Pulmonary artery endothelial cell (primary cell): ENCODE measurements at places on chromosomes 11 and 22. TPM values are rescaled to one million over a fixed set of nuclear protein-coding genes. Genes with fewer than 3 reads are reported as not detected.
A peak's percentile ranks its signal among the peaks of the same experiment; 100 is the strongest.

GRCh38 chr11:1251236-1251770 is 28.4 kb downstream of the MUC5B start:
- no peak for DNase-seq

- peak; percentile 11 for DNase-seq
Measured at GRCh38 chr11:88337987-88338668, 592 bp upstream of the CTSC start.

DNA sequence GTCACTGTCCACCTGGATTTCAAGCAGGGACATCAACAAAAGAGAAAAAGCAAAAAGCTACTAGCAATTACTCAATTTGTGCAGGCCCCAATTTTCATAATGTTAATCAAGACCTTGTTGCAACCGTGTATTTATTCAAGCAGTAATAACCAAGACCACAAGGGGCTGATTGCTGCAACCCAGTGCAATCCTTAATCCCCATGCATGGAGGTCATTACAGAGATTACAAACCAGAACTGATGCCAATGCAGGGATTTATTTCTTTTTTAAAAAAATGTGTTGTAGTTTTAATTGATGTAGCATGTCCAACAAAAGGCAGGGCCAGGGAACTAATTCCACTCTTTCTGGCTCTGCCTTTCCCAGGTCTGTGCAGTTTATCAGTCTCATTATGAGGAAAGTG is 18.4 kb downstream of the TECTA start:
- DNase-seq: no peak

DNA sequence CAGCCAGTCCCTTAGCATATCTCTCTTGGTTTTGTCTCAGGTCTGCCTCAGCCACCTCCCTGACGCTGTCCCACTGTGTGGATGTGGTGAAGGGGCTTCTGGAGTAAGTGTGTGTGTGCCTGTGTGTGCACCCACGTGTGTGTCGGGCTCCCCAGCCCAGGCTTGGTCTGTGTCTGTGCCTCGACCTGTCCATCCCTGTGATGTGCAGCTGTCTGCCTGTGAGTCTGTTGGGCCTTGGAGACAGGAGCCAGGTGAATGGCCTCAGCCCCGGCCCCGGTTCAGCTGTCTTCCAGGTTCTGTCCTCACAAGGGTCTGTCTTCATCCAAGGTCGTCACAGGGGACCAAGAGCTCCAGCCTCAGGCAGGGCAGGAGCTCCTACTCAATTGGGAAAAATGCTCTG is 9.8 kb downstream of the ATG16L2 start:
- DNase-seq: no peak

- DNase-seq: no peak
Measured at GRCh38 chr11:38014405-38014804, 1416.4 kb upstream of the RAG2 start.

- no peak for DNase-seq
Measured at GRCh38 chr11:124892750-124893454, 4.8 kb downstream of the ROBO4 start.

- no peak for DNase-seq
Measured at GRCh38 chr22:49550766-49551362, 276.8 kb downstream of the BRD1 start.

DNA sequence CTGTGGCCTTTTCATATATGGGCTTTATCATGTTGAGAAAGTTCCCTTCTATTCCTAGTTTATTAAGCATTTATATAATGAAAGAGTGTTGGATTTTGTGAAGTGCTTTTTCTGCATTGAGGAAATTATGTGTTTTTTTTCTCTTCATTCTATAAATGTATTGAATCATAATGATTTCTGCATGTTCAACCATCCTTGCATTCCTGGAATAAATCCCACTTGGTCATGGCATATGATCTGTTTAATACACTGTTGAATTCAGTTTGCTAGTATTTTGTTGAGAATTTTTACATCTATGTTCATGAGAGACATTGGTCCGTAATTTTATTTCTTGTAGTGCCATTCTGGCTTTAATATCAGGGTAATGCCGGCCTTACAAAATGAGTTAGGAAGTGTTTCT is 25.8 kb downstream of the PIM3 start:
- DNase-seq: no peak

DNA sequence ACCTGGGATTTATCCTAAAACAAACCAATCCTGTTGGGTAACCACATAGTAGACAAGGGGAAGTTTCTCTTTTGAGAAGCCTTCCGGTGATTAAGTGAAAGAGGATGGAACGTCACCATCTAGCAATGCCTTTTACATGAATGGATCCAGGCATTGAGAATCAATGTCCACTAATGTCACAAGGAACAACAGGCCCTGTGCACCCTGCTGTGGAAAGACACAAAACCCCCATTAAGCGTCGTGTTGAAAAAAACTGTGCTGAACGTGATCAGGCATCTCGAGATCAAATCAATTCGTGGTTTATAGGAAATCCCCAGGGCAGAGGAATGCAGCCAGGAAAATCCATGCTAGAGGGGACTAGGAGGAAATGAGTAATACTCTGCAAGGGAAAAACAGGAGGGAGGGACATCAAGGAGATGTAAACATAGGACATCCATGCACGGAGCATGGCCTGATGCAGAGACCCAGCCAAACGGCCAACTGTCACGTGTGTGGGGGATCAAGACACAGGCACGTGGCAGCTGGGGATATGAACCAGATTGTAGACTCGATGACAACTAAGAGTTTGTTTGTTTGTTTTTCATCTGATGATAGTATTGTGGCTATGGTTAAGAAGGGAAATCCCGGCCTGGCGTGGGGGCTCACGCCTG is 38.6 kb upstream of the CARS1 start:
- DNase-seq: peak; percentile 91

GRCh38 chr22:37020192-37020479 is 594 bp downstream of the MPST start:
- DNase-seq: no peak

- DNase-seq: no peak
Measured at GRCh38 chr11:26777372-26777808, 55.5 kb upstream of the SLC5A12 start.

DNA sequence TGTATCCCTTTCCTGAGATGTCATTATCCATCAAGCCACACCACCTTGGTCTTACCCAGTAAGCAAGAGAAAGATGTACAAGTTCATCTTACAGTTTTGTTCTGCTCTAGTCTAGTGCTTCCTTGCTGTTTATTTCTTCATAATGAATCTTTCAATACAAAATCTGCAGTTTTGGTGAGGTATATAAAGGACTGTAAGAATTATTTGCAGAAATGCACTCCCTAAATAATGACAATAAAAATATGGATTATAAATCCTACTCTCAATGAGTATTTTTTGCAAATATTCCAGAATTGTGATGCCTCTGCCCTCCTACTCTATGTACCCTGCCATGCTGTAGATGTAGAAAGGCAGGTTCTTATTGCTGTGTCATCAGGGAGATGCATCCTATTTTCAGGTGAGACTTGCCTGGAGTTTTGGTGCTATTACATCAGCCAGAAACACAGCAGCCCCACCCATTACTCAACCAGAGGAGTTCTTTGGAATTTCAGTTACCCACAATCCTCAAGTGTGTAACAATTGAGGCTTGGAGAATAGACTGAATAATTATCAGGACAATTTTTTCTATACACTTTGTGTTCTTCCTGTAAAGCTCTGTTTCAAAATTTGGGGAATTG is at the start of gene OR10S1:
OR10S1 (minus strand) TSS at position 51 of the 617 bp plus-strand sequence. CDS start 117 bp downstream, outside the sequence.
- DNase-seq: no peak

DNA sequence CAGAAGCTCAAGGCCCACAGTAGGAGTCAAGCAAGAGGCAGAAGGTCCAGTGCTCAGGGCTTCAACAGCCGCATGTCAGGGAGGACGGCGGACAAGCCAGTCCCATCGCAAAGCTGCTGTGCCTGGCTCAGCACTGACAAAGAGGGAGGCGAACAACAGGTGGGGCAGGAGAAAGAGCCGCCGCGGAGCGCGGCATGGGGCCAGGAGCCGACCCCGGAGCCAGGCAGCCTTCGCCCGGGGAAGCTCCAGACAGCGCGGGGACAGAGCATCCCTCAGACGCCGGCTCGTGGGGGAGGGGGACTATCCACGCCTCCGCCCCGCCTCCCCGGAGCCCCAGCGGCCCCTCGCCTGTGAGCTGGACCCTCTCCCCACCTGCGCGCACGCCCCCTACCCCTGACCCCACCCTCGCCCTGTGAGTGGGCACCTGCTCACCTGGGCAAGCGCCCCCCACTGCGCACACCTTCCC is 369 bp downstream of the DHCR7 start:
- DNase-seq: no peak

- DNase-seq: no peak
Measured at GRCh38 chr11:118338637-118339061, 3.9 kb downstream of the CD3D start.

DNA sequence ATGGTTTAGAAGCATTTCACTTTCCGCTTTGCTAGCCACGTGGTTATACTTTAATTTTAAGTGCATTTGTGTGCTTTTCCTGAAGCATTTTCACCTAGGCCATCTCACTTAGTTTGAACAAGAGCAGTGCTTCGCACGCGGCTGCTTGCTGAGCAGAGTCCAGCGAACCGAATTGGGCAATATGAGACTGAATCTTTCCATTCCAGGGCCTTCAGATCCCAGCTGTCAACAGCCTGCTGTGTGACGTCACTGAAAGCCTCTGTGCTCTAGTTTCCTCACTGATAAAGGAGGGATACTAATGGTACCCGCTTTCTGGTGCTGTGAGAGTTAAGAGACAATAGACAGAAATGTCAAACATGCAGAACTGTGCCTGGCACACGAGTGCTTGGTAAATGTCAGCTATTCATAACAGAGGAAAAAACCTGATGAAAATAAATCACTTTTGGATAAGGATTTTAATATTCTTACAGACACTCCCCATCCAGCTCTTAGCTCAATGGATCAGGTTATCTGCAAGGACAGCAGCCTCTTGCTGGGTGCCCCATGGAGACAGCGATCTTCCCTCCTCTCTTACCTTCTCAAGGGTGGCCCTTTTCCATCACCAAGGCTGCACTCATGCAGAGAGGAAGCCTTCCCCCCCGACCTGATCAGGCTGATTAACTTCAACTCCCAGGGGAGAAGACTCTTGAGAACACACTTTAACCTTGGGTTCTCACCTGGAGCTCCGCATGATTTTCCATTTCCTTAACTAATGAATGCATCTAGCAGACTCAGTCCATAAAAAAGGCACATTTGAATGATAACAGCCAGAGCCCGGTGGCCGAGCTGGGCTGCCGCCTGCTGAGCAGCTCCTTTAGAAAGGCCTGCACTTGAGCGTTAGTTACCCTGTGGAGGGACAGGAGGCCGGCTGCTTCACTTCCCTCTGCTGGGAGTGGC is 3.5 kb upstream of the GLB1L3 start:
- DNase-seq: no peak

OSBP2 gene
- total RNA-seq: 5.9 and 7.3 TPM in 2 replicates

OOSP2 gene
- total RNA-seq: not detected in 2 replicates

GLYAT gene
- total RNA-seq: not detected in 2 replicates

TNNI2 gene
- not detected in 2 replicates for total RNA-seq

CD3D gene
- total RNA-seq: not detected in 2 replicates
